AG08395 (cell line): ENCODE measurements at places on chromosomes 12 and 14.
A peak's percentile ranks its signal among the peaks of the same experiment; 100 is the strongest.

GRCh38 chr14:46451800-46452199 is 199.8 kb downstream of the RPL10L start:
- DNase-seq = no peak

GRCh38 chr14:69242311-69243224 is 17.4 kb upstream of the GALNT16 start:
- peak; percentile 83 for DNase-seq

DNA sequence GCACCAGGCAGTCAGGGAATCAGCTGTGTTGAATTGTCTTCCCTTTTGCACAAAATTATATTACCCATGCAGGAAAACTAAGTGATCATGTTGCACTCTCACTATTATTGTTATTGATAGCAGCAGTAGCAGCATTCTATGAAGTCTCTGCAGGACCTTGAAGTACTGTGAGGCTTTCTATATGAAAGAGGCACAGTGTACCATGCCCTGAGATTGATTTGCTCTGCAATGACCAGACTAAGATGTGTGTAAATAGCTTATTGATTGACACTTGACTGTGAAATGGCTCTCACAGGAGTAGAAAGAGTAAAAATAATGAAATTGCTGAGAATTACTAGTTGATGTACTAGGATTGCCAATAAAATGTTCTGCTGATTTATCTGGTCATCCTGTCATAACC is 99.9 kb downstream of the KICS2 start:
- no peak for DNase-seq

DNA sequence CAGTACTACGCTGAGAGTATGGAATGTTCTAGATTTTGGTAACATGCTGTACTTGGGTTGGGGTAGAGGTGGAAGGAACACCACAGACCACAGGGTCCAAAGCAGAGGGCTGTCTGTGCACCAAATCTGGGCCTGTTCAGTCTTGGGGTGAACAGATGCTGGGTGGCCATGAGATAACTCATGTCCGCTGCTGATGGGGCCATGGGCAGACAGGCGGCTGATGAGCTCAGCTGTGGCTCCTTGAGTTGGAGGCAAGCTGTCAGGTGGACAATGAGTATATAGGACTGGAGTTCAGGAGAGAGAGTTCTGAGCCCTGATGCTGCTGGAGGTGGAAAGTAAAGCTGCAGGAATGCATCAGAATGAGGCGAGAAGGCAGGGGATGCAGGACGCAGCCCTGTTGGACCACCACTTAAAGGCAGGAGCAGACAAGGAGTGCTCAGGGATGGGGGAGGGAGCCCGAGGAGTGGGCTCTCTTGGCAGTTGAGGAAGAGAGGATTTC is 6.2 kb downstream of the SMIM41 start:
- no peak for DNase-seq
